ENCODE measurements at places on chromosomes 7 and 10.

DNA sequence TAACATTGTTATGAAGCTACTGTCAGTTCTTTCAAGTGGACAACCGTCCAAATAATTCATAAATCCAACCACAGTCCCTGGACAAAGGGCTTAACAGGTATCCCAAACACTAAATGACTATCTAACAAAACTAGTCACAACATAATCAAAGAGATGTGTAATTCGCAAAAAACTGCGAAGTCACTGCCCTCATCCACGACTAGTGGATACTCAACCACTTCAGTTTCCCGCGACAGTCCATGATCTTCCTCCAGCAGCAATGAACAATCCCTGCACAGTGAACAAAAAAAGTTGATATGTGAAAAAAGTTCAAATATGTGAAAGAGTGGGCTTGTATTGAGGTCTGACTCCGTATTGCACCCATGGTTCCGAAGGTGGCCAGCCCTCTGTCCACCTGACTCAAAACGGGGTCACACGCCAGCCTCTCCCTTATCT lies 287 bp downstream of the DCLRE1A start:
- no peak for DNase-seq

DNA sequence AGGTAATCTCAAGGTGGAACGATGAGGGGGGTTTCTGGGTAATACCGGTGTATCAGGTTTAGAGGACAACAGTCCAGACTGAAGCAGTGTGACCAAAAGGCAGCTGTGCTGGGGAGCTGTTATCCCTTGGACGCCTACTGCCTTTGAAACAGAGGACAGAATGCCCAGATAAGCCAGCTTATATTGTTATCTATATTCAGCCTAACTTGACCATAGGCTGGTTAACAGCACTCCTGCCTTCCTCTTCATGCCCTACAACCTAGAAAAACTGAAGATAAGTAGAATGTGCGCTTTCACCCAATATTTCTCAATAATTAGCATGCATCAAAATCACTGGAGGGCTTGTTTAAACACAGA lies 44.9 kb downstream of the IL6 start:
- DNase-seq = no peak

DNA sequence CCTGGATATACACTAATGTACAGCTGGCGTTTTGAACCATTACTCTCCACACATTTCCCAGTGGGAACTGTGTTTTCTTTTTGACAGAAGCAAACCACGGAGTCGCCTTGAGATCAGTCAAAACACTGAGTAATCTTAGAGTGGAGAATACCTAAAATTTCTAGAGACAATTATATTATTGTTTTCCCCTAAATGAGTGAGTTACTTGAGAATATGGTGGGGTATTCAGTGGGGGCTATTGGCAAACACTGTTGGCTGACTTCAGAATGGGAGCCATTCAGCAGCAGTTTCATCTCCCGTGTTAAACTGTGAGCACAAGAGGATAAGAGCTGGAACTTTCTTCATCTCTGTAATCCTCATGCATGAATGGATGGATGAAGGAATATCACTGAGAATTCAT lies 6.2 kb downstream of the IL2RA start:
- no peak for DNase-seq

DNA sequence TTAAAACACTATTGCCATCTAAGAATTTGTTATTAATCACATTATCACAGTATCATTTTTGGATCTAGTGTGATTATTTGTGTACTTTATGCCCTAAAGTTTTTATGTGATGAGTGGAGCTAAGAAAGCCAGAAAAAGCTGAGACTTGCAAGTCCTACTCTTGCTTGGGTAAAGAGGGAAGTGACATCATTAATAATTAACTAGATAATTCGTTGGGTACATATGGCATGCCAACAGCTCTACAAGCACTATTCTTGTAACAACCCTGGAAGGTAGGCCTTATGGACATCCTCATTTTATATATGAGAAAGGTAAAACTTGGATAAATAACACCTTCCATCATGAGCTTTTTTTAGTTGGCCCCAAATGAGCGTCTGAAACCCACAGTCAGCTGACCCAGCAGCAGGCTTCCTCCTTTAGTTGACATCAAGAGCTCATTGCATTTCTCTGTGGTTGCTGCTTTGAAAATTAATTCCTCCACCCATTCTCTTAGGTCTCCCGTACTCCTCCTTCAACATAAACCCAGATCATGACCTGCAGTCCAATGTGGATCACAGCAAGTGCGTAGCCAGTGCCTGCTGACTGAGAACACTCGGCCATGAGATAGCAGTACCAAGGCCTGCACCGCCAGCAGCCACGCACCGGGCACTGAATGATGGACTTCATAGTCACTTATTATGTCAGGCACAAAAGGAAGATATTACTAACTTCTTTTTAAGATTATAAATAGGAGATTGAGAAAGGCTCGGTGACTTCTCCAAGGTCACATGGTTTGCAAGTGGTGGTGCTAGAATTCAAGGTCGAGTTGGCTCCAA lies 292.0 kb upstream of the AOAH start:
- DNase-seq = no peak

DNA sequence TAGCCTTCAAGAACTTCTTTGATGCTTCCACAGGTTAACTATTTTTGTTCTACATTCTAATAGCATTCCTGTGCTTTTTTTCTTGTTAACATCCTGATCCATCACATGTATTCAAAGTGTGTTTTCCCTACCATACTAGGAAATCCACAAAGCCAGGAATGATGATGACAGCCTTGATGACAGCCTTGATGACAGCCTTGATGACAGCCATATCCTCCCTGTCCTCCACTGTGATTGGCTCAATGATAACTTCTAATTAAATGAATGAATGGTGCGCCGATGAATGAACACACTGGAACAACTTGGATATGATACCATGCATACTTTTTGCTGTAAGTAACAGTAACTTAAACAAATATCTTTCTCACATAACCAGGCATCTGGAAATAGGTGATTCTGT lies 8.3 kb upstream of the TACR2 start:
- DNase-seq = no peak

DNA sequence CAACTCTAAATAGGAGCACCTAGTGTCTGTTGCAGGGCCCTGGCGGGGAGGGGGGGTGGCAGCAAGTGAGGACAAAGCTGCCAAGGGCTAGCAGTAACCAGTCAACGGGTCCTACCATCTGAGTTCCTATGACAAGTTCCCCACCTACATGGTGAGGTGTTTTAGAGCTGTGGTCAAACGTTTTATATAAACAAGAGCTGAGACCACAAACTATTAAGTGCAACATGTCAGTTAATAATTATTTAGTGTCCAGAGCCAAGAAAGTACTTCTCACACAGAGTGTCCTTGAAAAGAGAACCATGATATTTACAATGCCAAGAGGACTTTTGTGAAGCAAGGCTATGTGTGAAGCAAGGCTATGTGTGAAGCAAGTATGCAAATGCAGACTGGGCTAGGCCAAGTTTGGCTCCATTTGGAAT lies 434.7 kb downstream of the TNS3 start:
- no peak for DNase-seq

GRCh38 chr7:163971-164881 lies 28.1 kb upstream of the FAM20C start:
- DNase-seq = no peak

GRCh38 chr7:12531784-12532183 lies 38.7 kb upstream of the SCIN start:
- DNase-seq = no peak

- no peak for DNase-seq
These were observed 190.1 kb downstream of the SUGCT start for GRCh38 chr7:40324914-40325313.

GRCh38 chr10:35881320-35881719 lies 239.2 kb upstream of the FZD8 start:
- DNase-seq = no peak

GRCh38 chr10:132363921-132364593 lies 32.1 kb downstream of the LRRC27 start:
- no peak for DNase-seq

GRCh38 chr10:12978891-12979290 lies 22.6 kb downstream of the CCDC3 start:
- no peak for DNase-seq

DNA sequence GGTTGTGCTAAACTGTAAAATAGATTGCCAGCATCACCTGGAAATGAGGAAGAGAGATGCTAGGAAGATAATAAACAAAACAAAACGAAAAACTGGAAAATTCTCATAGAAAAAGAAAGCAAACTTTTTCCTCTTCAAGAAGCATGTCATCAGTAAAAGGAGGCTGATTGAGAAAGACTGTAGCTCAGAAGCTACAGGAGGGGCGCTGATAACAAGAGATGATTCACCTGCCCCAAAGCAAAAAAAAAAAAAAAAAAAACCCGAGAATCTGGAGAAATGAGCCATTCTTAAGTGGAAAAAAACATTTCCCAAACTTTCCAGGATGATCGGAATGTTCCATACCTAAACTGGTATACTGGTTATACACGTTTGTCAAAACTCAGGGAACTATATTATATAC lies 130.5 kb upstream of the C1QL3 start:
- no peak for DNase-seq

GRCh38 chr7:10579561-10579960 lies 394.1 kb upstream of the PHF14 start:
- DNase-seq = no peak

GRCh38 chr7:107958764-107959526 lies 44.0 kb downstream of the LAMB1 start:
- DNase-seq = no peak

DNA sequence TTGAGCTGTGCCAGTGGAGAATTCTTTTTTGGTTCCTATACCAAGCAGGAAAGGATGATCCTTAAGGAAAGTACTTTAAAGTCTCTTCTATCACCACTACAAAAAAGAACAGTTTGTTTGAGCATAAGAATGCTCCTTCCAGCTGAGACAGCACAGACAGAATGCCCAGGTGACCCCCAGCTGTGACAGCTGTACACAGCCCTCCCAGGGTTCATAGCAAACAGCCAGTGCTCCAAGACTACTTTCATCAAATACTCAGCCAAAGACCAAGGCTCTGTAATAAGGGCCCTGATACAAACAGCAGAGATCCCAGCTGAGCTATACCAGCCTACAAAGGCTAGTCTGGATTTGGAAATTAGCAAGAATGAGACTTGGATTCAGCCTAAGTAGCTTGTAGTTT lies 65.7 kb downstream of the NXPH1 start:
- no peak for DNase-seq

Measured in retina (tissue), 1 donor.